Astrocyte (in vitro differentiated cells and primary cell): ENCODE measurements at places on chromosomes 3 and 15.

DNA sequence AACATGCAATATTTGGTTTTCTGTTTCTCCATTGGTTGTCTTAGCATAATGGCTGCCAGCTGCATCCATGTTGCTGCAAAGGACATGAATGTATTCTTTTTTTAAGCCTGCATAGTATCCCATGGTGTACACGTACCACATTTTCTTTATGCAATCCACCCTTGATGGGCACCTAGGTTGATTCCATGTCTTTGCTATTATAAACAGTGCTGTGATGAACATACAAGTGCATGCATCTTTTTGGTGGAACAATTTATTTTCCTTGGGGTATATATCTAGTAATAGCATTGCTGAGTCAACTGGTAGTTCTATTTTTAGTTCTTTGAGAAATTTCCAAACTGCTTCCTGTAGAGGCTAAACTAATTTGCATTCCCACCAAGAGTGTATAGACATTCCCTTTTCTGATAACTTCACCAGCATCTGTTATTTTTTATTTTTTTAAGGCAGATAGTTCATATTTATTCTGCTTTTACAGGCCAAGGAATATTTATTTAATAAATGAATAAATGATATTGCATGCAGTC, 62.4 kb upstream of the NPHP3 start:
- peak; percentile 29 for DNase-seq

DNA sequence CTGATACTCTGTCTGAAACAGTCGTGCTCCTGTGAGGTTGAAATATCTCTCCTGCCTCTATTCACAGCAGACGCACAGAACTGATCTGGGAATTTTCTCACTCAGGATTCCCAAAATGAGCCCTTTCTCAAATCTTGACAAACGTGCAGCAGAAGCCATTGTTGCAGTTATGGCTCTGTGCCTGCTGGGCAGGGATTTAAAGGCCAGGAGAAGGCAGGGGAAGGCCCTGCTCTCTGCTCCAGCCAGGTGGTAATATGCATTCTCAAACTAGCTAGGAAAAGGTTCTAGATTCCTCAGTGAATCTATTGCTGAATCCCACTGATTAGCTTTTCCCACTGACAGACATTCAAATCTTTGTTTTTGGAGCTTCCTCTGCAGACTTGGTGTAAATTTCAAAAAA, 2.2 kb downstream of the MINAR1 start:
- DNase-seq: no peak

- no peak for DNase-seq
Observed at GRCh38 chr3:194768586-194768985, 82.9 kb downstream of the FAM43A start.

- DNase-seq: peak; percentile 24
Observed at GRCh38 chr15:34436956-34437442, 609 bp downstream of the GOLGA8A start.

DNA sequence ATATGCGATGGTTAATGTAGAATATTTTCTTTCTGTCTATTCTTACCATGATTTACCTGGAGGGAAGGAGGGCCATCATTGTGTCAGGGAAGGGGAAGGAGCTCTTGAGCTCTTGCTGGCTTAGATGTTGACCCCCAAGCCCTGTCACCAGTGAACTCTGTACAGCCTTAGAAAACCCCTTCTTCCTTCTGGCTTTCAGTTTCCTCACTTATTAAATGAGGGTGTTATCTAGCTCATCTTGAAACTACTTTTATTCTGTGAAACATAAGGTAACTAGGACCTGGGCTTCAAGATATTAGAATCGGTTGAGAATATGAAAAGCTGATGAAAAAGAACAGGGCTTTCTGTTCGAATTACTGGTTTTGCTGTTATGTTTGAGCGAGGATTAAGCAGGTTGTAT, 25.1 kb upstream of the UTS2B start:
- no peak for DNase-seq

DNA sequence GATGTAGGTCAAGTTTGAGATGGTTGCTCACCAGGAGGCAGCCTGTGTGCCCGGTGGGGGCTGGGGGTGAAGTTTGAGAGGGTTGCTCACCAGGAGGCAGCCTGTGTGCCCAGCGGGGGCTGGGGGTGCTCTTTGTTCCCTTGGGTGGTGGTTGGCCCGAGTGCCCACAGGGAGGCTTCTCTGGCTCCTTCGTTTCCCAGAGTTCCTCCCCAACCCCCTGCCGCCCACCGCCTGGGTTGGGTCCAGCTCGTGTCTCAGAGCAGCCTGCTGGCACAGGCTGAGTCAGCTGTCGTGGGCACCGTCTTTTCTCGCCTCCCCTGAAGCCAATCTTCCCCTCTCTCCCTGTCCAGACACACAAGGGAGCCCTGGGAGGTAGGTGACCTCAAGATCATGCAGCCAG, 3.1 kb downstream of the APBA2 start:
- DNase-seq: no peak
